Stimulated activated effector memory CD8-positive, alpha-beta T cell treated with anti-CD3 and anti-CD28 coated beads, Interleukin-12 subunit alpha, Interleukin-12 subunit beta, amount 100 ng/mL, for 72 hours (primary cell): ENCODE measurements at places on chromosomes 3 and 15.

- DNase-seq = no peak
These were observed 156.0 kb downstream of the NSMCE3 start for GRCh38 chr15:29113336-29114220.

- no peak for DNase-seq
These were observed 107.1 kb downstream of the OXSM start for GRCh38 chr3:25897019-25897418.

DNA sequence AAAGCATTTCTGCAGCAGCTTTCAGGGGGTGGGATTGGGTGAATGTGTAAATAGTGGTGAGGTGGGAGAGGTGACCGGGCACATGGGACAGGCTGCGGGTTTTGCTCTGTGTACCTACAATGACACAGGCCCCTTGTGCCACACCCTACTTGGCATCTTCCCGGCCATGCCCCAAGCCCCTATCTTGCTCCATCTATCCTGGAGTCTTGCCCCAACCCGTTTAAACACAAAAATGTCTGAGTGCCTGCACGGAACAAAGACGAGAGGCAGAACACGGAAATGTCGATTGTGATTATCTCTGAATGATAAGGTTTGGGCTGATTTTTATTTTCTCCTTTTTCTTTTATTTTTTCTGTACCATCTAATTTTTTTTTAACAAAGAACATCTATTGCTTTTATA is 46.0 kb upstream of the SLC6A1 start:
- no peak for DNase-seq

DNA sequence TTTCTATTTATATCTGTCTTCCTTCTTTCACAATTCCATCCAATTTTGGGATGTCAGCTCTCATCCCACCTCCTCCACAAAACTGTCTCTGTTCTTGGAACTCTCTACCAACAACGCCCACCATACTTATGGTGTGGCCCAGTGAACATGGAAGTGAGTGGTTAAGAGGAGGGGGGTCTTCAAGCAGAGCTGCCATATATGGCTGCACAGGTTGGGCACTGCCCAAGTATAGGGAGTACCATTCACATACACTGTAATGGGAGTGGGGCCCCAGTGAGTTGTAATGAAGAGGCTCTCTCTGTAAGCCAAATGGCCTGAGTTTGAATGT is 7.9 kb upstream of the CAMK1 start:
- no peak for DNase-seq

GRCh38 chr3:32336113-32336498 is 55.5 kb upstream of the CMTM7 start:
- no peak for DNase-seq

GRCh38 chr15:32098033-32098432 is 67.7 kb downstream of the CHRNA7 start:
- no peak for DNase-seq

- no peak for DNase-seq
These were observed 21.4 kb upstream of the JMJD7 start for GRCh38 chr15:41806291-41807181.

GRCh38 chr3:158974904-158975303 is 173.1 kb downstream of the MFSD1 start:
- DNase-seq = no peak

DNA sequence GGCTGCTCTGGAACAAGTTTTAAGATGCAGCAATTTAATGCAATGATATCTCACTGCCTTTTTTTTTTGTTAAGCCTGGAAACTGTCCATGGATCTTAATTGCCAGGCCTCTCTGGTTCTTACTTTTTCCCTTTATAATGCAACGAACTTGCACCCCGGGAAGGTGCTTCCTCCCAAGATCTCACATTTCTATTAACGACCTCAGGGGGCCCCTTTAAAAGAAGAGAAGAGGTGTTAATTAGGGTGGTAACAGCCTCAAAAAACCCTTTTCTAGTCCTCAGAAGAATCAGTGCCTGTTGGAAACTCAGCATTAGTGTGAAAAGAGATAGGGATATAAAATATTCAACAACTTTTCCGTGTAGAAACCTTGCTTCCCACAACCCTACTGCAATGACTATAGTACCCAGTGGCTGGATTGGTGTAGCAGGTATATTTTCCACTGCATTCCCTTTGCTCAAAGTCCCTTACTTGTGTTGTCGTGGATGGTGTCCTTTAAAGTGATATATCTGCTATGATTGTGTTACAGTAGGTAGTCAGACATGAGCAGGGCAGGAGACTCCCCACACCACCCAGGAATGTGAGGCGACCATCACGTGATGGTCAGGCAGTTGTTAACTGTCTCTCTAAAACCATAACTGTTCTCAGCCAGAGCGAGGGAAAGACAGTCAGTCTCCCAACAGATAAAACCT is 121.8 kb downstream of the CTNNB1 start:
- DNase-seq = no peak

DNA sequence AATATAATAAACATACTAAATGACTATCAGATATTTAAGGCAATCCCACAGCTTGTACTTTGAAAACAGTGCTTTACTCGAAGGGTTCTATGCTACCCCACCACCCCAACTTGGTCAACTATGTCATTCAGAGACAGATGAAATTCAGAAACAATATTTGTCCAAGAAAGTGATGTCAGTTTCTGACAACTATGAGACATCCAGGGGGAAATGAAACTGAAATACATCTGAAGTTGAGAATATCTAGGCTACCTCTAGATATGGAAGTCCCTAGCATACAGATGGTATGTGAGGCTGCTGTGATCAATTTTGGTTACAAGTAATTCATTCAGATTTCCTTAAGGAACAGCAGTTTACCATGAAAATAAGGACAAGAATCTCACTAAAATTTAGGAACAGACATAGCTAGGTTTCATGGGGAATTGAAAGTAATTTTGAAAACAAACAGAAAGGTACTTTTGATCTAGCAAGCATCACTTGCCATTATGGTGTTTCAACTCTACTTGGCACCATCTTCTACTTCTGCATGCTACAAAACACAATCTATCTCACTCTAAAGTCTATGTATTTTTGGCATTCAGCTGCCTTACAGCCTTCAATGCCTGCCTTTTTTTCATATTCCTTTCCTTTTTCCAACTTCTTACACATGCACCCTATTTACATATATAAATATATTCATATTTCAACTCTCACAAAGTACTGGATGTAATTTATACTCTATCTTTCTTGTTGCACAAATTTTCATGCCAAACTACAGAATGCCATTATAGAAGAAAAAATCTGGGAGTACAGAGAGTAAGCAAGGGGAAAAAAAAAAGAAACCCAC is 21.7 kb downstream of the ATG3 start:
- no peak for DNase-seq

DNA sequence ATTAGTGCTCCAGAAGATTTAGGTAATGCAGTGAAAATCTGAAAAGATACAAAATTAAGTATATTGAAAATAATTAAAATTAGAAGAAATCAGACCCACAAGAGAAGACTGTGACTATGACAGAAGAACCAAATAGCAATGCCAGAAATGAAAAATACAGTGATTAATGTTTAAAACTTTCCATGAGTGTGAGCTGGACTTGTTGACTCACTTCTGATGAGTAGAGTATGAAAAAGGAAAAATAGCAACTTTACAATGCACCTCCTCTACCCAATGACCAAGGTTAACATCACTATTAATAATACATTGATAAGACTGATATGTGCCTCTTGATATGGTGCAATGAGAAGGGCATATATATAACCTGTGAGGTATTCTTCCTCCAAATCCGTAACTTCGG is 39.3 kb upstream of the SLC22A13 start:
- DNase-seq = no peak

DNA sequence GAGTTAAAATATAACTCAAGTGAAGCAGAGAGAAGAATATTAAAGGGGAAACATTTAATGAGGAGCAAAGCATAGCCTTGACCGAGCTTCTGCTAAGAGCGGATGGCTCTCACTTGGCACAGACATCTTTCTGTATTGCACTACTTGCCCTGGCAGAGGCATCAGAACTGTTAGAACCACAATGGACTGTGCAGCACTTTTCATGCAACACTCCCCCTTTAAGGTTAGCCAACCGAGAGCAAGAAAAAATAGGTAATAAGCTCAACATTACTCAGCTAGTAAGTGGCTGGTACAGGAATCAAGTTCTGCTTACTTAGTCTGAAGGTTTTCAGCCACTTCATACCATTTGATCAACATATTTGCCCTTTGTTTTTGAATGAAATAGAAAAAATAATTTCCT is 33.7 kb downstream of the CRTC3 start:
- no peak for DNase-seq

GRCh38 chr3:172982736-172983364 is 158.2 kb downstream of the SPATA16 start:
- DNase-seq = no peak
